ENCODE measurements at places on chromosomes 3 and 15.

- DNase-seq: no peak
Measured at GRCh38 chr3:160331127-160331937, 67.7 kb downstream of the IFT80 start.

DNA sequence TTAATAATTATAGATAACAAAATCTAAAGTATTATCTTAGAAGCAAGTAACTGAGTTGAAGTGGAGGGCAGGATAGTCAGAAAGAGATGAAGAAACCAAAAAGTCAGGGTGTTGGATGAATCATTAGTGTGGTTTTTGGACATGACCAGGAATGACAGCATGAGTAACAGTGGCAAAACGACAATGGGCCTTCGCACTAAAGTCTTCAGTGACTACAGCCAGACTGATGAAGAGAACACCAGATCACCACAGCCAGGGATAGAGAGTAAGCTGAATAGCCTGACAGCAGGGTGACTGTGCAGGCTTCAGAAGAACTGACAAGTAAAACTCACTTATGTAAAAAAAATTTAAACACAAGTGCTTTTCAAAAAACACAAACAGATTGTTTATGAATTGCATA, 96.0 kb upstream of the MELTF start:
- no peak for DNase-seq

DNA sequence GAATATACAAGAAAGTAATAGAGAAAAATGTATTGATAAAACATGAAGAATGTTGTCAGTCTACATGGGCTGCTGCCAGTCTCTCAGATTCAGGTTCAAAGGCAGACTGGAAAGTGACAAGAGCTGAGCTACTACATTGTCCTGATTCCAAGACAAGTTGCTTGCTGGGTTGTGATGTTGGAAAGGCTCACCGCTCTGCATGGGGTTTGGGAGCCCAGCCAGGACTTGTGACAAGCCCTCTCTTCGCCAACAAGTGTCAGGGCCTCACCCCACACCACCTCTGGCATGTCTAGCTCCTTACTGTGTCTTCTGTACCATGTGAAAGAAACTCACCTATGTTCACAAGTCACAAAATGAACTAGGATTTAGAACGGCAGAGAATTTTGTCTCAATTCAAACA, 43.0 kb upstream of the SH3GL3 start:
- DNase-seq: no peak

GRCh38 chr3:160005004-160005403, 16.4 kb downstream of the IL12A start:
- DNase-seq: no peak

- no peak for DNase-seq
Measured at GRCh38 chr3:112143689-112144088, 10.6 kb upstream of the GCSAM start.

- DNase-seq: no peak
Measured at GRCh38 chr3:156657440-156657839, 16.9 kb upstream of the TIPARP start.

GRCh38 chr3:43434431-43434830, 148.1 kb downstream of the SNRK start:
- DNase-seq: no peak

DNA sequence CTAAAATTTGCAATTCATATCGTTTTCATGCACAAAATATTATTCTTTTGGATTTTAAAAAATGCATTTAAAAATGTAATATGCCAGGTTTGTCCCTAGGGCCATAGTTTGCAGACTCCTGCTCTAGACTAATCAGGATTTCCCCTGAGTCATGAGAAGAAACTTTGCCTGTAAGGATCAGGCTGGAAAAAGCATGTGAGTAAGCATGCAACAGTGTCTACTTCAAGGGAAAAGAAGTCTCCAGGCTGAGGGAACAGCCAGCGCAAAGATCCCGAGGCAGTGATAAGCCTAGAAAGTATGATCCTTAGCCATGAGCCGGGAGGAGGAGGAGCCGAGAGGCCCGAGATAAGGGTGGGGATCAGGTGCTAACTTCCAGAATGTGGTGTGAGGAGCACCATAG, 382.8 kb upstream of the CFAP20DC start:
- no peak for DNase-seq

DNA sequence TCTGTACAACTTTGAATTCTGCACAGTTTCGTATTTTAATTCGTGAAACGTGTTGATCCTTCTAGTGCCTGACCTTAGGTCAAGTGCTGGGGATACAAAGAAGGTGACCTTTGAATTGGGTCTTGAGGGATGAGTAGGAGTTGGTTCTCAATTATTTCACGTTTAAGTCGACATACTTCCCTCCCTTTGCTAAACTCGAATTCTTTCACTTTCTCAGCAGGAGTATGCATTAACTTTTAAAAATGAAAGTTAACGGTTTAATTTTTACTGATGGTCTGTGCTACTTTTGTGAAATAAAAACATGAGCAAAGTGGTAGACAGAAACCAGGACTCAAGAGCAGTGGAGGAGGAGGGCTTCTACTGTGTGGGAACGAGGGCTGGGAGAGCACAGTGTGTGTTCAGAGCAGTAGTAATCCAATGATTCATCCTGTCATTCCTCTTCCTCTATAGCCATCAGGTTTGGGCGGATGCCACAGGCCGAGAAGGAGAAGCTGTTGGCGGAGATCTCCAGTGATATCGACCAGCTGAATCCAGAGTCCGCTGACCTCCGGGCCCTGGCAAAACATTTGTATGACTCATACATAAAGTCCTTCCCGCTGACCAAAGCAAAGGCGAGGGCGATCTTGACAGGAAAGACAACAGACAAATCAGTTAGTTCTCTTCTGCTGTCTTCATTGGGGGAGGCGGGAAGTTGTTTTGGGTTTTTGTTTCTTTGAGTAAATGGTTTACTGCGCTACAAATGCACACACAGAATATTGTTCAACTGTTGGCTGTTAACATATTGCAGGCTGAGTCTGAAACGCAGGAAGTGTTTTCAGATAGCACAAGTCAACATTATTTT, 78.6 kb upstream of the TSEN2 start:
- DNase-seq: peak; percentile 37

DNA sequence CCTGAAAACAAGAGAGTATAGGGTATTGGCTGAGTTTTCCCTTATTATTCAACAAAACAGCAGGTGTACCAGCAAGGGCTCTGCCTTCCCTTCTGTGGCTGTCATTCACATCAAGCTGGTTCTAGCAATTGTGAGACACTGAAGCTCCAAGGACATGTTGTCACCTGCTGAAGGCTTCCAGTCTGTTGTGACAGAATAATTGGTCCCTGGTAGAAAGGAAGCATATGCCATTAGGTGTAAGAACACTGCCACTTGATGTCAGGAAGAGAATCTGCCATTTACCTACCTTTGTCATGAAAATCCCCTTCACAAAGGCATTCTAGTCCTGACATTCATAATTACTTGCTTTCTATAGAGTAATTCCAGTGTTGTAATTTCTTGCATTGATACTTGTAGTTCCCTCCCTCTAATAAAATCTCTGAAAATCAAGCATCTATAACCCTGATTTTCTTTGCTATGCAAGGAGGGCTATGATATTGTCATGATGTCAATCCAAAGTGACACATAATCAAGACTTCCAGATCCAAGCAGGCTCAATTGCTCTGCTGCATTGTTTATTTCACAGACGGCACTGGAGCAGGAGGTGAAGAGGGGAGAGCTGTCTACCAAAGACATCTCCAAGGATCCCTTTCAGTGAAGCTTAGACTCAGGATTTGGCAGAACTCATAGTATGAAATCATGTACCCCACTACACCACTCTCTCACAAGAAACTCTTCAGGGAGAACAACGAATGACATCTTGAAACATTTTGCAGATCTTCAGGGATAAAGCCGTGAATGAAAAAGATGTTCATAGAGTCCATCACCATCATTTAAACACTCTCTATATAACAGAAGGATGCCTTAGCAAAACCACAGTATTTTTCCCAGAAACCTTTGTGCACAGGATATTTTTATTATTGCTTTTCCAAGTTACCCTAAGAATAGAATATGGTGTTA, 425.3 kb downstream of the RBMS3 start:
- DNase-seq: no peak

- no peak for DNase-seq
Measured at GRCh38 chr15:76625267-76625666, 279.9 kb downstream of the SCAPER start.

DNA sequence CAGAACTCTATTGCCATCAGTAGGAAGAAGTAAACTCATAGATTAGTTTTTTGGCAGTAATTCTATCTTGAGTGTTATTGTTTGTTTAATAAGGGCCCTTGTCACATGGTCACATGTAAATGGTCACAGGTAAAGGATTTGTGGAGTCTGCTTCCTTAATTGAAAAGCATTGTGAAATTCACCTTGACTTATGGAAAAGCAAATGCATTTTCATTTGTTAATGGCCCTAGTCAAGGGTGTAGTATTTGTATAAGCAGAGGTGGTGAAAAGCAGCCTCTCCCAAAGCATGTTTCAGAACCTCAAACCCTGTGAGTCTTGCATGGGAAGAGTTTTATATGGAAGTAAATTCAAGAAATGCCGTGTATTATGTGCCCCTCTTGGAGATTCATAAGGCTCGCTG, 197.5 kb upstream of the NR2E3 start:
- DNase-seq: no peak

GRCh38 chr3:77605308-77605707, 565.4 kb downstream of the ROBO2 start:
- no peak for DNase-seq
